NCI-H1694 treated with DMSO at 0.1 percent for 48 hours (cell line): ENCODE measurements at places on chromosomes 6 and 20.

DNA sequence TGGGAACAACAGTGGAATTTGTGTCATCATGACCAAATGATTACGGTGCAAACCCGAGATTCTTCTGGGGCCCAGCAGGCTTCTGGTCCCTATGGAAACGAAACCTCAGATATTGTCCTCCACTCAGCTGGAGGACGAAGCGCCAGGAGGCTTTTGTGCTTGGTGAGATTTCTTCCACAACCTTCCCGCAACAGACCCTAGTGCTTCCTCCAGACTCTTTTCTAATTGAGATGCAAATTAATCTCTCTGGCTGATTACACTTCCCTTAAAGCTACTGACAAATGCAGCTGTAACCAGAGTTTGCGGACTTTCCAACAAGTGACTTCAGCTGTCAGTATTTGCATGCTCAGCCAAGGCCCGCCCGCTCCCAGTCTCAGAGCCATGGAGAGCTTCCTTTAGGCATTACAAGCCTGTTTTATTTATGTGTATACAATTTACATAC is 96.0 kb downstream of the INSM1 start:
- DNase-seq, result peak; percentile 41

DNA sequence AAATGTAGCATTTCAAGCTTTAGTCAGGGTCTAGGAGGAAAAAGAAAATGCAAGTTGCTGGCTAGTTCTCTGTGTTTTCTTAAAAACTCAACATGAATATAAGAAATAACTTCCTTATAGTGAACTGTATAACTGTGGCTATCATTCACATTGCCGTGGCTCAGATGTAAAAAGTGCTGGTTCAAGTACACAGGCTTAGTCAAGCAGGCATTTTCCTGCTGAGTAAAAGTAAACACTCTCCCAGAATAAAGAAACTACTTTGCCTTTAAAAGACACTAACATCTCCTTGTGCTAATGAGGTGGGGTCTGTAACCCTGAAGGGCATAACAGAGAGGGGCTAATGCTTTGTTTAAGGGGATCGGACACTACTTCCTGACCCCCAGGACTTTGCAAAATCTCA is 3.3 kb downstream of the ATP5F1E start:
- DNase-seq, result no peak

- DNase-seq, result no peak
Observed at GRCh38 chr6:35451354-35452182, 570 bp upstream of the FANCE start.

GRCh38 chr6:42021847-42022754 is 28.2 kb upstream of the TAF8 start:
- DNase-seq, result no peak

DNA sequence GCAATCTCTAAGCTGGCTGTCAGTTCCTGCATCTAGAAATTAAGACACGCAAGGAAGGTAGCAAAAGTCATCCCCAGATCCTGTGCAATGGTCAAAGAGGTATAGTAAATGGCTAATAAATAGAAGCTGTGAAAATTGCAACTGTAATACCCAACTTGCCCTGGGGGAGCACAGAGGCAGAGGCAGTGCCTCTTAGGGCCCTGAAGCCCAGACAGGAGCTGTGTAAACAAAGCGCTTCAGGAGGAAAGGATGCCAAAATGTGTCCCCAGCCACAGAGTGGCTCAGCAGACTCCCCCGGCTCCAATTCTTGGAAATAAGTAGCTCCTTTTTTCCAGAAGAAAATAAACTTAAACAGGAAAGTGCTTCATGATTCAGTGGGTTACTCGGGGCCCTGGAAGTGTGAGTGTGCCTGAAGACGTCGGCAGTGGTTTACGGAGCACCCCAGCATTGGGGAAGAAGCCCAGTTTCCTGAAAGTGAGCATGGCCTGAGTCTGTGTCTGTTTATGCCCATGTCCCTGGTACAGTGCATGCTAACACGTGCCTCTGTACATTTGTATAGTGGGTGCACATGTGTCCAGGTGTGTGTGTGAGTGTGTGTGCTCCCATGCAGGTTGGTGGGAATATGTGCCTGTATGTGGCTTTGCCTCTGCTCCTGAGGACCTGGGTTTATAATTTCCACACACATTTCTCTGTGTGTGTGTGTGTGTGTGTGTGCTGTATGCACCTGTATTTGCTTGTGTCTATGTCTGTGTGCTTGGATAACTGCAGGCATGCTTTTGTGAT is 246.7 kb downstream of the MAFB start:
- DNase-seq, result no peak

DNA sequence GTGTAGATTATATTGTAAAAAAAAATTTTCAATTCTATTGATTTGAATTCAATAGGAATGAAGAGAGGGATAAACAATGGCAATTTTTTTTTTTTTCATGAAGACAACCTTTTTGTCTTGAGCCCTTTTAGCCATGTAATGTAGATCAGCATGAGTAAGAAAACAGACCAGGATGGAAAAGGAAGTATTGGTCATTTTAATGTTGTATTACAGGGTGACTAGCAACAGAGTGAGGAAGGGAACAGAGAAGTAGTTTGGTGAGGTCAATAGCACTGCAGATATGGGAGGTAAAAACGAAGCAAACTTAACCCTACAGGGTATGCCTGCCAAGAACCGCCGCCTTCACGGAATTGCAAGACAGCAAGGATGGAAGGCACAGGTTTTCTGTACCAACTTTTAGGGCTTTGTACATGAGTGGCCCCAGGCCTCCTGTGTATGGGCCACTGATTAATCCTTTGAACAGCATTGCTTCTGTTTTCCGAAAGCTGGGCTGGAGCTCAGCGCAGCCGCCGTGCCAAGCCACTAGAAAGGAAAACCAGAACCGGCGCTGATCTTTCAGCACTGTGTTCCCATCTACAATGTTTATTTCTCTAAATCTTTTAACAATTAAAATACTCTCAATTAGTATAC is 383.7 kb downstream of the CENPW start:
- DNase-seq, result no peak
